ENCODE measurements at places on chromosomes 4 and X.

- no peak for DNase-seq
These were observed 34.1 kb downstream of the SMPX start for GRCh38 chrX:21723814-21724213.

DNA sequence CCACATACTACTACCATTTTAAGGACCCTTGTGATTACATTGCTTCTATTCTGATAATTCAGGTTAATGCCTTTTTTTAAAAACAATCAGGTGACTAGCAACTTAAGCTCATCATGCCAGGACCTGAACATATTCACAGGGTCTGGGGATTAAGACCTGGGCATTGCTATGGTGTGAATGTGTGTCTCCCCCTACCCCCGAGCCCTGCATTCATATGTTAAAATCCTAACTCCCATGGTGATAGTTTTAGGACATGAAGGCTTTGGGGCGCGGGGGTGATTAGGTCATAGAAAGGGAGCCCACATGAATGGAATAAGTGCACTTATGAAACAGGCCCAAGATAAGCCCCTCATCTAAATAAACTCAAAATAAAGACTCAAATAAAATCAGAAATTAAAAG, 734.4 kb upstream of the PABPC4L start:
- DNase-seq = no peak

DNA sequence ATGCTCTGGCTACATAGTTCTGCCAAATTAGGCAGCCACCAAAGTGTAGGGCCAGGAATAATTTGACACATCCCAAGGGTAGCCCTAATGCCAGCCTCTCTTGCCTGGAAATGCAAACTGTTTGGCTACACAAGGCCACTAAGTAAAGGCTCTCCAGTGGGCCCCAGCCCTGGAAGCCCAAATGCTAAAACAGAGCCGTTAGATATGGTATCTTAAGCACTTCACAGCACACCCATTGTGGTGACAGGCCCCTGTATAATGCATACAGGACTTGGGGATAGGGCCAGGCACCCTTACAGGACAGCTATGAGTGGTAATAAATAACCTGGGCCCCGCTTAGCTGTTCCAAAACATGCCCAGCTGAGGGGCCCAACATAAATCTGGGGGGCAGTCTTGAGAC, 623.9 kb downstream of the BCOR start:
- no peak for DNase-seq

- DNase-seq = no peak
These were observed 116.1 kb downstream of the FAM53A start for GRCh38 chr4:1567808-1568581.

- no peak for DNase-seq
These were observed 11.8 kb upstream of the TASL start for GRCh38 chrX:30589146-30589888.

GRCh38 chr4:51825341-51825740, 17.6 kb upstream of the DCUN1D4 start:
- no peak for DNase-seq

- no peak for DNase-seq
These were observed 38.6 kb upstream of the HMX1 start for GRCh38 chr4:8910100-8910821.

- DNase-seq = no peak
These were observed 1639.6 kb upstream of the PCDH10 start for GRCh38 chr4:131509521-131509920.

GRCh38 chr4:14023036-14023435, 395.5 kb upstream of the BOD1L1 start:
- DNase-seq = no peak

DNA sequence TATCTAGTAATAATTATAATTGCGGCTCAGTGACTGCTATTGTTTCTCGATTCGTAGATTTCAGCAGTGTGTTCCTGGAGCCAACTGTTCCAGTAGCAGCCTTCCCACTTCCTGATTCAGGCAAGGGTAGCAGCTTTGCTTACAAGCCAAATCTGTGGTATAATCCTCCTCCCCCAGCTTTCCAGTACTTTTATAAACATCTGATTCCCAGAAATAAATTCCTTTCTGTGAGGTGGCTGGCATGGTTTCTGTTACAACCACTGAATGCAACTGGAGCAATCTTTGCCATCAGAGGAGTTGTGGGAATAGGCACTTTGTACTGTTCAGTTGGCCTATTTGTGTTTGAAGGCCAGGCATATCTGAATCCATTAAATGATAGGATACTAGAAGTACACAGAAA, 80.0 kb downstream of the GLRA3 start:
- no peak for DNase-seq

DNA sequence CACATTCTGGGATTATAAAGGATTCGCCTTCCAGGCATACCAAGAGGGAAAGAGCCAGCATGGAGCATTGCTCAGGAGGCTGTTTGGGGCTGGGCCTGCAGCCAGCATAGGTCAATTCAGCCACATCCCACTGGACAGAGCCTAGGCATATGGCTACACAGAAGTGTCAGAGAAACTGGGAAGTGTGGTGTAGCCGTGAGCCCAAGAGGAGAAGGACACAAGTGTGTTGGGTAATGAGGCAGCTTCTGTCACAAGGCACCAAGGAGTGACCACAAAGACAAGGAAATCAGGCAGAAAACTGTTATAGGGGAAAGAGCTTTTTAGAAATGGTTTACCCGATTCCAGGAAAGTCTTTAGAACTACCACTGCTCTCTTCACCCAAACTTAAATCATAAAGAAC, 178.6 kb upstream of the TBL1X start:
- no peak for DNase-seq

GRCh38 chr4:152265149-152265621, 270.7 kb downstream of the FBXW7 start:
- DNase-seq = no peak

GRCh38 chr4:98387345-98388026, 126.3 kb downstream of the RAP1GDS1 start:
- no peak for DNase-seq

DNA sequence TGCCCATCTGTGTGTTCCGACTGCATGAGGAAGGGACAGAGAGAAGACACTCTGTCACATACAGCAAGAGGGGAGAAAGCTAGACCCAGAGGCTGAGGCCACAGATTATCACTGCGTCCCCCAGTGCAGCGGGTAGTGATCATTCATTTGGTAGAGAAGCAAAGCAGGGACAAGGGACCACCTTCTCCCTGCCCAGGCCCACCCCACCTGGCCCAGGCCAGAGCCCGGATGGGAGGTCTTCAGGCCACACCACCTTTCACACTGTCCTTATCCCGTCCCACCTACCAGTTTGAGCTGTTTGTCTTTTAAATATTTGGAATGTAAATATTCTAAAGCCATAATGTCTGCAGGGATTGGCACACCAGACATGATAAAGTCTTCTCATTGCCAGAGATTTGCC, 10.6 kb downstream of the TNIP2 start:
- no peak for DNase-seq

DNA sequence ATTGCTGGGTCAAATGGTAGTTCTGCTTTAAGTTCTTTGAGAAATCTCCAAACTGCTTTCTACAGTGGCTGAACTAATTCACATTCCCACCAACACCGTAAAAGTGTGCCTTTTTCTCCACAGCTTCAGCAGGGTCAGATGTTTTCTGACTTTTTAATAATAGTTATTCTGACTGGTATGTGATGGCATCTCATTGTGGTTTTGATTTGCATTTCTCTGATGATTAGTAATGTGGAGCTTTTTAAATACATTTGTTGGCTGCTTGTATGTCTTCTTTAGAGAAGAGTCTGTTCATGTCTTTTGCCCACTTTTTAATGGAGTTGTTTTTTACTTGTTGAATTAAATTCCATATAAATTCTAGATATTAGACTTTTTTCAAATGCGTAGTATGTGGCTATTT, 257.5 kb upstream of the ANKRD50 start:
- DNase-seq = no peak

- DNase-seq = no peak
These were observed 344.6 kb upstream of the CTSO start for GRCh38 chr4:156298230-156298629.

DNA sequence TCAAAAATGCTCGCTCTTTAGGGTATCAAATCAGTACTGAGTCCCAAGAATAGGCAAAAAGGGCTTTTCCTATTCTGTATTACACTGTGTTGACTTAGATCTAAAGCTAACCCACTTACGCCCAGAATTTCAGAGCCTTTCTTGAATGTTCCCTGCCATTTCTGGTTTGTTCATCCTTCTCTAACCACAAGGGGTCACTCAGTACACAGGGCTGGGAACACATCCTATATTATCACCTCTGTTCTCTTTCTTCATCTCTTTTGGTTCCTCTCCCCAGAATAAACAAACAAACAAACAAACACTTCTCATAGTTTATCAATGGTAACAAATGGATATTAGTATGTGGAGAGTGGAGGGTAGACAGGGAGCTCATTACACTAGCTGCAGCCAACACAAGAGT, 25.5 kb upstream of the MORC4 start:
- peak; percentile 3 for DNase-seq

- no peak for DNase-seq
These were observed 4.5 kb downstream of the UBA1 start for GRCh38 chrX:47198026-47198686.

GRCh38 chr4:140807491-140808252, 51.5 kb upstream of the TBC1D9 start:
- DNase-seq = no peak

DNA sequence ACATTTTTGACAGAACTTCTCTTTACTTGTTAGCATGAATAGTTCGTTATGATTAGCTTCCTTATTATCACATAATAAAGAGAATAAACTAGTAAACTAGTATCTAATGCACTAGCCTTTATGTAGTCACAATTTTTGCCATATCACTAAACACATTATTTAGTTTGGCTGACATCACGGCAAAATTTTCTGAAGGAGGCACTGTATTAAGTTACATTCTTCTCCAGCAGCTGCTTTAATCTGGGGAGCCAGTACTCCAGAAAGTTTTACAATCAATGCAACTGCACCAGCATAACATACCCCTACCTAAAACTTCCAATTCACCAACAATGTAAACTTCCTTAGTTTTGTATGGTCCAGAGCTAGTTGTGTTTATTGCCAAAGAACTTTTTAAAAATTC, 87.8 kb downstream of the FIP1L1 start:
- DNase-seq = no peak

Data from NCI-H1436 treated with DMSO at 0.1 percent for 48 hours (cell line).